ENCODE measurements at places on chromosomes 13 and 19.
A peak's percentile ranks its signal among the peaks of the same experiment; 100 is the strongest.

GRCh38 chr19:13155472-13156359 is 5.5 kb downstream of the IER2 start:
- peak; percentile 91 for DNase-seq

- no peak for DNase-seq
Measured at GRCh38 chr19:54379187-54379678, 14.5 kb upstream of the LAIR1 start.

DNA sequence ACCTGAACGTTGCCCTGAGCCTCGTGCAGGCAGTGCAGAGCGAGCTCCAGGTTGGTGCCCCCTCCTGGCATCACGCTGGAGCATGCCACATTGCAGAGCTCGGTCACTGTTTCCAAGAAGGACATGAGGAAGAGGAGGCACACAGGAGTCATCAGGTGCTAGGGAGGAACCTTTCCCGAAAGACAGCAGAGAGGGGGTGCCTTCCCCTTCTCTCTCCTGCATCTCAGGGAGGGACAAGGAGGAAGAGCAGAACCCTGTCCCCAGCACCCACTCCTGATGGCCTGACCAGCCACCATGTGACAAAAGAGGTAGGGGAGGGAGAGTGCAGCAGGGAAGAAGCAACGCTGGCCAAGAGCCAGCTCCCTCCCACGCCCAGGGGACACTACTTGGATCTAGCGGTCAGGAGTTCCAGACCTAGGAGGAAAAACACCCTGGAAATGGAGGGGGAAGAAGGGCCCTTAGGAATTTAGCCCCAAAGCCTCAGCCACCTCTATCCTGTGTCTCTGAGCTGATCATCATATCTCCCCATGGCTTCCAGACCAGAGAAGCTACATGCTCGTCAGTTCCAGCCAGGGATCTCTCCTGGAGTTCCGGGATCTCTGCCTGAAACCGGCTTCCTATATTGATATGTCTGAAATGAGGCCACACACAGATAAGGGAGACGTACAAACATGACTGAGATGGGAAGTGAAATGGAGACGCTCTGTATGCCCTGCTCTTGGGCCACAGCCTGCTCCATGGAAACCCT is 17.0 kb upstream of the NAPA start:
- no peak for DNase-seq

DNA sequence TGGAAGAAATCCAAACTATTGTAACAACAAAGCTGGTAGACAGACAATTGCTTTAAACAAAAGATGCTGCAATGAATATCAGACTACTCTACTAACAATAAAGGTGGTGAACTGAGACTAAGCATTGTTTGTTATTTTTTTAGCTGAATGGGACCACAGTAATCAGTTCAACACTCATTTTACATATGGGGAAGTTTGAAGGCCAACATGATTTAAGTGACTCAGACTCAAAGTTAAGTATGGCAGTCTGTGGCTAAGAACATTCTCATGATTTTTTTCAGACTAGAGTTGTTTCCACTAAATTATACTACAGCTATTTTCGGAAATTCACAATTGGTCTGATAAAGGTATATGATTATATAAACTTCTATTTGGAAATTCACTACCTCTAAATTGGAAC is 10.4 kb downstream of the EXOSC8 start:
- DNase-seq: no peak
